ENCODE measurements at places on chromosomes 4 and X. TPM values are rescaled to one million over a fixed set of nuclear protein-coding genes. Genes with fewer than 3 reads are reported as not detected.

SULT1E1 gene
- total RNA-seq, result 2.3 TPM

CLNK gene
- total RNA-seq, result not detected

INTS6L gene
- 0.63 TPM for total RNA-seq

SSX4 gene
- total RNA-seq, result not detected

CRLF2 gene
- total RNA-seq, result under 0.01 TPM

CHM gene
- total RNA-seq, result 17.5 TPM

FREM3 gene
- total RNA-seq, result 0.13 TPM

PALLD gene
- 23.4 TPM for total RNA-seq

CDS1 gene
- under 0.01 TPM for total RNA-seq

CSN3 gene
- not detected for total RNA-seq

PITX2 gene
- total RNA-seq, result under 0.01 TPM

KLHL34 gene
- not detected for total RNA-seq

SPANXA1 gene
- total RNA-seq, result not detected
